ENCODE measurements at places on chromosomes 11 and 22.

GRCh38 chr11:1854132-1854948 is 1.5 kb downstream of the LSP1 start:
- DNase-seq = no peak

DNA sequence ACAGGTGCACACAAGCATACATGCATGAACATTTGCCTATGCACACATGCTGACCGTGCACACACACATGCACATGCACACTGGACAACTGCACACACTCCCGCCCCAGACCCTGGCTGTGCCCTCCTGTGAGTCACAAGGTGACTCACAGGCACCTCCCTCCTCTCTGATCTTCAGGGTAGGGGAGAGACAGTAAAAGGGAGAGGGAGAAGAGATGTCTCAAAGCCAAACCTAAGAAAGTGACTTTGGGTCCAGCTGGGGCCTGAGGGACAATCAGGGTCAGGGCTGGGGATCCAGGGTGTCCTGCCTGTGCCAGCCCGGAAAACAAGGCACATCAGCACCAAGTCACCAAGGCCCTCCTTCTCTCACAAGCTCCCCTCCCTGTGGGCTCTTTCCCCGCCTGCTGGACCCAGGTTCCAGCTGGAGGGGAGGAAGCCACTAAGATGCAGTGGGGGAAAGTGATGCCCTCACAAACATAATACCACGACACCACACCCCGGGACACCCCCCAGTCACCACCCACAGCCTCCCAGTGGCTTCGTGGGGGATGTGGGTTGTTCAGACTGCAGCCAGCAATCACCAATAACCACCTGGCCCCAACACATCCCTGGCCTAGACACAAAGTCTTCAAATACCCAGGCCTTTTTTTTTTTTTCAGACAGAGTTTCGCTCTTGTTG is 39.3 kb downstream of the PDGFB start:
- DNase-seq = no peak

DNA sequence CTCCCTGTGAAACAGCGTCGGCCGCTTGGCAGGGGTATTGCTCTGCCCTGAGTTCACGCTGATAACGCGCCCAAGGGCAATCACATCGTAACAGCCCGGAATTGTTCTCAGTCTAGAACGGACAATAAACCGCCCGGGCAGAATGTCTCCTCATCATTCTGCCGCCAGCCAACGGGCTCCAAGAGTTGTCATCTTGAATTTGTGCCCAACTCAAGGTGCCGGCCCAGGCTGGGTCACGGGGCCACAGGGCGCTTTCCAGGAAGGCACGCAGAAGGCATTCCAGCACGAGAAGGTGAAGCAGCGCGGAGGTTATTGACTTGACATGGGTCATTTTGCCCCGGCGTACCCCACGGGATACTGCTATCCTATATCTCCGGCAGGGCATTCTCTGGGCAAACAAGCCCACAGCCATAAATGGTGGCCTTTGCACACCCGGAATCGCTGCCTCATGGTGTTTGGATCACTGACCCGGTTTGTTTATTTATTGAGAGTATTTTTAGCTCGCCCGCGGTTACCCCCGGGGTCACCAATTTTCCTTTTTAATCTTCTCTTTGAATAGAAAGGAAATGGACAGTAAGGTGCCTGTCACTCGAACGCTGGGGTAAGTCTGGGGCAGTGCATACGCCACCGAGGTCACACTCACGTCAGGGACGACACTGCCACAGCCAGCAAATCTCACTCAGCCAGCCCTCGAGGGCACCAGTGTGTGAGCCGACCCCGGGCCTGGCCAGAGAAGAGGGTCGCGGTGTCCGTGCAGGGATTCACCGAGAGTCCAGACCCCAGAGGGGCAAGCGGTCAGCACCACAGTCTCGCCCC is 72.4 kb upstream of the FGF3 start:
- DNase-seq = no peak

DNA sequence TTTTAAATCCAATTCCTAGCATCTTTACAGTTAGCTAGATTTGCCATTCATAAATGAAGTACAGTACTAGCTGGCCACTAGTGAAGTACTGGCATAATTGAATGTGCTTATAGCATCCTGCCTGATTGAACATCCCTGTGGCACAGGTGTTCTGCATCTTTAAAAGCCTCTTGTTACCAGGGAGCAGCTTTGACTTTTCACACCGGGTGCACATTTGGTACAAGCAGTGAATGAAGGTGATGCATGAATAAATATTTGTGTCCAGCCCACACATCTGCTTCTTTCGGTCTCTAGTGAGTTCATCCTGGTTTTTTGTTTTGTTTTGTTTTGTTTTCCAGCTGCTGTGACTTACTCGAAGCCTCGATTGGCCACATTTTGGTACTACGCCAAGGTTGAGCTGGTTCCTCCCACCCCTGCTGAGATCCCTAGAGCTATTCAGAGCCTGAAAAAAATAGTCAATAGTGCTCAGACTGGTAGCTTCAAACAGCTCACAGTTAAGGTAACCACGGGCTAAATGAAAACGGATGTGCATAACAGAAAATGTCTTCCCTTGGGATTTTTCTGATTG is 5.3 kb downstream of the ATP5MG start:
- DNase-seq = no peak

- DNase-seq = no peak
Measured at GRCh38 chr22:43571181-43571580, 159.4 kb downstream of the MPPED1 start.

GRCh38 chr11:123143476-123143875 is 51.6 kb downstream of the CLMP start:
- DNase-seq = no peak

DNA sequence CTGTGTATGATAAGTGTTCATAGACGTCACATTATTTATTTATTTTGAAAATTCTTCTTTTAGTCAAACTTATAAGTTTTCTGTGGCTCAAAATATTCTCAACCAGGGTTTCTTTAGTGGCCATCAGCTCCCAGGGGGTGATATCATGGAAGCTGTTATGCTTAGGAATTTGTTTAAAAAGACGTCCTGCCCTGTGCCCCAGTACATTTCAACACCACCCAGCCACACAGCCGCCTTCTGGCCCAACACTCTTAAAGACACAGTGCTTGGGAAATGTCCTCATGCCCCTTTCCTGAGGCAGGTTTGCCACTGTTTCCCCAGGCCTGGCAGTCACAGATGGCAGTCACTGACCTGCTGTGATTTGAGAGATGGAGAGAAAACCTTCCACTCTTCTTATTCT is 19.9 kb downstream of the TSKU start:
- DNase-seq = no peak

DNA sequence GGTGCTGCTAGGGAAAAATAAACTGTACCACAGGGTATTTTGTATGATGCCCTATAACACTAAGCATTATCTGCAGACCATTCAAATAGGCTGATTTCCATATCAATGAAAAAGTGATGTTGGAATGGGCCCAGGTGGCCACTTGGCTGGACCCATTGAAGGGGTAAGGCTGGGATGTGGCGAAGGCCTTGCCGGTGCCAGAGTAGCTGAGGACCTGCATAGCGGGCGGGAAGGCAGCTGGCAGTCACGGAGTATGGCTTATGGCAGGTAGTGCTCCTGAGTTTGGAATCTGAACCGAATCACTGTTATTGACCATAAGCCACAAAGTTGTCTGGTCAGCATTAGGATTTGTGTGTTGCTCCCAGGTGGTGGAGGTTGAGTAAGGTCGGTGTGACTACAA is 131.0 kb downstream of the MICAL2 start:
- DNase-seq = no peak

DNA sequence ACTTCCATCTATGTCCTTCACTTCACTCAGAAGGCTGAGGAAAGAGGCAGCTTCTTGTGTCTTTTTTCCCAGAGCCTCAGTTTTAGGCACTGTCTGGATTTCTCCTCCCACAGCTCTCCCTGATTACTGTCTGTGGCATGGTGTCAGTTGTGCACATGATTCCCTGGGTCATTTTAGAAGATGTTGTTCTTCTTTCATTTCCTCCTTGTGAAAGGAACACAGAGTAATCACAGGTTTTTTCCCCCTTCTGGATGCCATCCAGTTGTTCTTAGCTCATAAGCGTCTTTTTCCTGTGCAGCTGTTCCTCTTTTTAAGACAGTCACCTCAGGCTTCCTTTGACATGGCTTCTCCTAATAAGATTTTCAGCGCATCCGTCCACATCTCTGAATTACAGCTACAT is 212.2 kb downstream of the FAM181B start:
- DNase-seq = no peak

DNA sequence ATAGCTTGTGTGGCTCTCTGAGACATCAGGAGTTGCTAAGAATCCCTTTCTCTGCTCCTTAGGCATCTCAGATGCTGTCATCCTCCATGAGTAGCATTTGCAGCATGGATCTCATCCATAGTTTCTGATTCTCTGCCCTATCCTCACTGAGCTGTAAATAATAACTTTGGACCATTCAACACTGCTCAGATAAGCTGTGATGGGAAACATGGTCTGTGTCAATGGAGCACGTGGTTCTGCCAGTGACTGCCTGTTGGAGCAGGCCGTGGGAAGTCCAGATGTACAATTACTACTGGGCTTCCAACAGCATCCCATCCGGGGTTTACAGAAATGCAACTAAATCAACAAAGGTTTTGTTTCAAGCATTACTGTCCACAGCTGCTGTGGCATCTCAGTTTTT is 160.1 kb downstream of the OR4C45 start:
- no peak for DNase-seq

DNA sequence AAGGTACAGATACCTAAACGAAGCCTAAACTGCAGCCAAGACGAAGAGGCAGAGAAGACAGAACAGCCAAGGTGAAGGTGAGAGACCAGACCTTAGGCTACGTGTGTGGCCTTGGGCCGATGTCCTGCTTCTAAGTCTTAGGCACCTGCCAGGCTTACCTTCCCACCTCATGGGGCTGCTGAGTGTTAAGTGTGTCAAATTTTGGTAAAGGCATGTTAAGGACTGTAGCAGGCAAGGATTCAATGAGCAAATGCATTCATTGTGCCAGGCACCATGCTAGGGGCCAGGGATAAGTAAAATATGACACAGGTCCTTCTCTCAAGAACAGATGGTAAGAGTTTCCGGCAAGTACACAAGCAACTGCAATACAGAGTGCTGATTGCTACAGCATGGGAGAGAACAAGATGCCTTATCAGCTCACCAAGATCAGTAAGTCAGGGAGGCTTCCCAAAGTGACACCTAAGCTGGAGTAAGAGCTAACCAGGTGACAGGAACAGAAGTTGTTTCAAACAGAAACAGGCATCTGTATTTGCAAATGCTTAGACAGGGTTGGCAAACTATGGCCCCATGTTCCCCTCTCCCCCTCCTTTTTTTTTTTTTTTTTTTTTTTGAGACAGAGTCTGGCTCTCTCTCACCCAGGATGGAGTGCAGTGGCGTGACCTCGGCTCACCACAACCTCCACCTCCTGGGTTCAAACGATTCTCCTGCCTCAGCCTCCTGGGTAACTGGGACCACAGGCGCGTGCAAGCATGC is 46.7 kb downstream of the CLTCL1 start:
- no peak for DNase-seq

- no peak for DNase-seq
Measured at GRCh38 chr11:88117281-88117858, 57.9 kb downstream of the RAB38 start.

GRCh38 chr11:132185726-132186592 is 815.5 kb downstream of the NTM start:
- no peak for DNase-seq
